ENCODE measurements at places on chromosomes 7 and 10.
A peak's percentile ranks its signal among the peaks of the same experiment; 100 is the strongest.

- no peak for DNase-seq
Measured at GRCh38 chr7:158818325-158819213, 10.7 kb downstream of the ESYT2 start.

- DNase-seq, result no peak
Measured at GRCh38 chr7:23369695-23370404, 70.7 kb downstream of the MALSU1 start.

DNA sequence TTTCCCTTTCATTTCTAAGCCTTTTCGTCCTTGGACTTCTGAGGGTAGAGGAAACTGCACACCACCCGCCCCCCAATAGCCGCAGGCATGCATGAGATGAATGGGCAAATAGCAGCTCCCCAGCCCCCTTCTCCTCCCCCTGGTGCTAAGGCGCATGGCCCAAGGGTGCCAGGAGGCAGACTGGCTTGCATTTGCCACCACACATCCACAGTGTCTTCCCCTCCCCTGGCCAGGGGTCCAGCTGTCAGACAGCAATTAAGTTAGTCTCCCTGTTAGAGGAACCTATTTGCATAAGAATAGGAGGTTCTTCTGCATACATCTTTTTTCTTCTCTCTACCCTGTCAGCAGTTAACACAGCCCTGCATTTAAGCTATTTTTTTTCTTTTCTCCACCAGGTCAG lies 20.2 kb downstream of the TOMM7 start:
- DNase-seq, result no peak

GRCh38 chr10:118692872-118693271 lies 61.9 kb downstream of the CACUL1 start:
- DNase-seq, result no peak

- no peak for DNase-seq
Measured at GRCh38 chr10:112389271-112389822, 15.4 kb downstream of the ACSL5 start.

DNA sequence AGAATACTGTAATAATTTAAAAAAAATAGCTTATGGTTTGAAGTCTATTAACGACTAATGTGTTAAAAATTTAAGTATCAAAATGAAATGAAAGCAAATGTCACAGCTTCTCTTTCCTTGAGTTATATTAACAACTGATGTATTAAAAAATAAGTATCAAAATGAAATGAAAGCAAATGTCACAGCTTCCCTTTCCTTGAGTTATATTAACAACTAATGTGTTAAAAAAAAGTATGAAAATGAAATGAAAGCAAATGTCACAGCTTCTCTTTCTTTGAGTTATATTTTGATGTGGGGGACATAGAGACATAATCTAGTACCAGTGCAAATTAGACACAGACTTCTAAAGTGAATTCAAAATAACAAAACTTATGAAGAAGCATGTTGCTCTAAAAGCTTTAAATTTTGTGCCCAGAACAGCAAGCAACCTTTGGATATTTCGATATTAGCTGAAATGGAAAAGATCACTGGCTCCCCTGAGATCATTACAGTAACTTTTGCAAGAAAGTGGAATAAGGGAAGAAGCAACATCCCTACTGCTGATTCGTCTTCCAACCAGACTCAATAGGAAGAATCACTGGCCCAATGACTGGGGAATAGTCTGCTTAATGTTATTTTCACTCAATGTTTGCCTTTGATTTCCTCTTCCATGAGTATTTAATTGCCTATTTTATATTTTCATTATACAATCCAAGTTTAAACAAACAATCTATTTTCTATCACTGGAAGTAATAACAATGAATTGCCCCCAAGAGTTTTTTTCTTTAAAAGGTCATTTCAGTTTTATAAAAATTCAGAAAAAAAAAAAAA lies 8.0 kb downstream of the SKAP2 start:
- no peak for DNase-seq

- DNase-seq, result no peak
Measured at GRCh38 chr7:94588075-94588474, 67.9 kb downstream of the SGCE start.

DNA sequence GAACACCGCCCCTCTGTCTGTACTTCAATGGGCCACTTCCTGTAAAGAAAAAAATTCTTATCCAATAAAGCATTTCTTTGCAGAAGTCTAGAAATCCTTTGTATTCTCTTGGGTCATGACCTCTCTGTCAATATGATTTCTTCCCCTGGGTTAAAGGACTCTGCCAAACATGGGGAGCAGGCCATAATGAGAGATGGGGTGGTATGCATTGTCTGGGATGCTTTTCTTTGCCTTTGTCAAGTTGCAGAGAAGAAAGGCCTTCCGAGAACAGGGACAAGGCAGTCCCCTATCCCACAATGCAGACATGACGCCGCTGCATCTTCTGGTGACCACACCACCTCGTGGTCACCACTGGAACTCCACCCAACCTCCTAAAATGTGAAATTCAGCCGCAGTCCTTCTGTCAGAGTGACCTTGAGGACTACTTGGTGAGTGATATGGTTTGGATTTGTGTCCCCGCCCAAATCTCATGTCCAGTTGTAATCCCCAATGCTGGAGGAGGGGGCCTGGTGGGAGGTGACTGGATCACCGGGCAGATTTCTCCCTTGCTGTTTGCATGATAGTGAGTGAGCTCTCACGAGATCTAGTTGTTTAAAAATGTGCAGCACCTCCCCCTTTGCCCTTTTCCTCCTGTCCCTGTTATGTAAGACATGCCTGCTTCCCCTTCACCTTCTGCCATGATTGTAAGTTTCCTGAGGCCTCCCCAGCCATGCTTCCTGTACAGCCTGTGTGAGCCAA lies 15.2 kb upstream of the FRMPD2 start:
- peak; percentile 27 for DNase-seq

- no peak for DNase-seq
Measured at GRCh38 chr7:120180221-120180620, 92.8 kb upstream of the KCND2 start.

All from activated CD4-positive, alpha-beta T cell treated with anti-CD3 and anti-CD28 coated beads for 24 hours (primary cell).